ENCODE measurements at places on chromosomes 7 and 10. TPM values are rescaled to one million over a fixed set of nuclear protein-coding genes. Genes with fewer than 3 reads are reported as not detected.

DNA sequence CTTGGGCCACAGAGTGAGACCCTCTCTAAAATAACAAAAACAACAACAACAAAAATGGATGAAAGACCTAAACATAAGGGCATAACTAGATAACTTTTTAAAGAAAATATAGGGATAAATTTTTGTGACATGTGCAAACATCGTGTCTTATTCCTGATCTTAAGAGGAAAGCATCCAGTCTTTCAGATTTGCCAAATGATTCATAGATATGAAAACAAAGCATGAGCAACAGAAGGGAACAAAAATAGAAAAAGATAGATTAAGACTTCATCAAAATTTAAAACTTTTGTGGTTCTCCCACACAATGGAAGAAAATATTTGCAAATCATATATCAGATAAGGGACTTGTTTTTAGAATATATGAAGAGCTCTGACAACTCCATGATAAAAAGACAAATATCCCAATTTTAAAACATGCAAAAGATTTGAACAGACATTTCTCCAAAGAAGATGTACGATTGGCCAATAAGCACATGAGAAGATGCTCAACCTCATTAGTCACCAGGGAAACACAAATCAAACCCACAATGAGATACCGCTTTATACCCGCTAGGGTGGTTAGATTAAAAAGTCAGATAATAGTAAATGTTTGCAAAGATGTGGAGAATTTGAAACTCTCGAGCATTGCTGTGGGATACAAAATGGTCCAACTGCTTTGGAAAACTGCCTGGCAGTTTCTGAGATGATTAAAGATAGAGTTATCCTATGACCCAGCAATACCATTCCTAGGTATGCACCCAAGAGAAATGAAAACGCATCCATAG lies 20.3 kb downstream of the PPIF start:
- no peak for DNase-seq

GRCh38 chr7:111639934-111640333 lies 77.6 kb upstream of the IMMP2L start:
- no peak for DNase-seq

GRCh38 chr7:159015081-159015453 lies 129.6 kb downstream of the VIPR2 start:
- DNase-seq: no peak

GRCh38 chr7:67056683-67057082 lies 60.0 kb downstream of the TYW1 start:
- no peak for DNase-seq

DNA sequence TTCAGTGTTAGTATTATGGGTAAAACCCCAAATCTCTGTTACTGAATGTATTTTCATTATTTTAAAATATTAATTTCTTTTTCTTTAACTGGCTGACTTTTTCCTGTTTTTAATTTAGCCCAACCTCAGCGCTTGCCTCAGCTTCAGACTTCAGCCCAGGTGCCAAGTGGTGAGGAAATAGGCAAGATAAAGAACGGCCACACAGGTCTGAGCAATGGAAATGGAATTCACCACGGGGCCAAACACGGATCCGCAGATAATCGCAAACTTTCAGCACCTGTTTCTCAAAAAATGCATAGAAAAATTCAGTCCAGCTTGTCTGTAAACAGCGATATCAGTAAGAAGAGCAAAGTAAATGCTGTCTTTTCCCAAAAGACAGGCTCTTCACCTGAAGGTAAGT lies 57.5 kb downstream of the MDFIC start:
- peak; percentile 37 for DNase-seq

GRCh38 chr10:132223156-132223590 lies 36.4 kb downstream of the DPYSL4 start:
- DNase-seq: peak; percentile 78

DNA sequence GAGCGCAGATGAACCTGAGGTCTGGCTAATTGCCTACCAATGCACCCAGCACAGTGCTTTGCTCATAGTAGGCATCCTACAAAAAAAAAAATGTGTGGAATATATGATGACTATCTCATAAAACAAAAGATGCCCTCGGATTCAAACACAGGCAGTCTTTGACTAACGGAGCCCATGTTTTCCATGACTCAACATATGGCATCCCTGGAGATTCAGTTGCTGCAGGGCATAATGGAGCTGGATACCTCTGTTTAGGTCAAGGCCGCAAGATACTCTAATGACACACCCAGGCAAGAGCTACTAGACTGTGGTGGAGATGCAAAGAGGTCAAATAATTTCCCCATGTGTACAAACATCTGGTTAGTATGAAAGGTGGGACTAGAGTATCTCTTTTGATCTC lies 16.3 kb downstream of the CUBN start:
- no peak for DNase-seq

GRCh38 chr7:113561446-113561845 lies 357.4 kb downstream of the PPP1R3A start:
- DNase-seq: no peak

GRCh38 chr10:101902032-101902819 lies 58.6 kb upstream of the KCNIP2 start:
- DNase-seq: no peak

- no peak for DNase-seq
Observed at GRCh38 chr10:22832066-22832602, 95.7 kb upstream of the ARMC3 start.

DNA sequence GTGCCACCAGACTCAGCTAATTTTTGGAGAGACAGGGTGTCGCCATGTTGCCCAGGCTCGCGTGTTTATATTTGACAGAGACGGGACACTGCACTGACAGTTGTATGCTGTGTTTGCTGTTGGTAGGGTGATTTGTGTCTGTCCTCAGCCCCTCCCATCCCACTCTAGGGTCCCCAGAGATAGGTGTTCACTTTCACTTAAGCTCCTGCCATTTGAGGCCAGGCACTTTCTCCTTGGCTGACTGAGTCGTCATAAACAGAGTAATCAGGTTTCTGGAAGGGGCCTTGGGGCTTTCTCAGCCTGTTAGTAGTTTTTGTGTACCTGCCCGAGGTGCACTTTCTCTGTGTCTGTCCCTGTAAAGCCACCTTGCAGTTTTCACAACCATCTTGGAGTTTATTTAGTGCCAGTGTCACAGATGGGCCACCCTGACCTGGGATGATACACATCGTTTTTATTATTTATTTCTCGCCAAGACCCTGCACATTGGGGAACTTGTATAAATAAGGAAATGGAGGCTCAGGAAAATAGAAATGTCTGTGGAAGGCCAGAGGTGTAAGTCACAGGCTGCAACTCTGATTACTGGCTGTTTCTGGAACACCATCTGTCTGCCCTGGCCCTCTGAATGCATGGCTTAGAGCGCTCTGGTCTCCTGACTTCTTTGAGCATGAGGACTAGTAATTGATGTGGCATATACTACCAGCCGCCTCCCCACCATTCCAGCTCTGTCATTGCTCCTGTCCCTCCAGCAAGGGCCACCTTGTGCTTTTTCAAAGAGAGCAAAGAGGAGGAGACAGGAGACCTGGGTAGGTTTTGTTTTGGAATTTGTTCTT lies 81.9 kb upstream of the PDCD4 start:
- DNase-seq: no peak

GRCh38 chr10:52110576-52110975 lies 203.5 kb upstream of the DKK1 start:
- DNase-seq: no peak

DNA sequence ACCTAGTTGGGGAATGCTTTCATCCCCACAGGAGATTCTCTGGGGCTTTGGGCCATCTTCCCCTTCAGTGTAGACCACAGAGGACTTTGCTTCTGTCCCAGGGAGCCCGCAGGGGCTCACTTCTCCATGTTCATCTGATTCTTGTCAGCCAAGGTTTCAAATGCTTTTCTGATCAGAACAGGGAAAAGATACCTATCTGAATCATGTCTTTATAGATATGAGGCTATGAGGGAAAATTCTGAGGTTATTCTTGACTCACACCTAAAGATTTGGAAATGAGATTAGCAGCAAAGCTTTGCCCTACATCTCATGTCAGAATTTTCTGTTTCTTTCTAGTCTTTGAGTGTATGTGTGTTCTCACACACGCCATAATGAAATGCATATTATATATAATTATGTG lies 53.3 kb downstream of the FIGNL1 start:
- DNase-seq: no peak

- no peak for DNase-seq
Observed at GRCh38 chr7:129553899-129554461, 51.6 kb downstream of the SMKR1 start.

DNA sequence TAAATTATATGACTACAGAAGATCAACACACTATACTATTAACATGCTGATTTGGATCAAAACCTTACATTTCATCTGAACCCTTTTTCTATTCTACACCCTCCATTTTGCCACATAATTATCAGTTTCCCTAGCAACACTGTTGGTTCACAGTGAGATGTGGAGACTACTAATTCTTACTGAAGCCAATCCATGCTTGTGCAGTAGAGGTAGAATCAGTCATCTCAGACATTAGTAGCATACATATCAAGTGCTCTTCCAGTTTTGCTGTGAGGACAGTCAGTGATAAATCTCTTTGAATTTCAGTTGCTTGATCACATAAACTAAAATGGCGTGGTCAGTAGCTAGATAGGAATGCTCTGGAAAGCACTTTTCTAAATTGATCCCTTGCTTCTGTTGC lies 70.3 kb downstream of the PON1 start:
- DNase-seq: no peak

The TRDMT1 gene
- total RNA-seq: 4.0 TPM

The NEURL1 gene
- 0.14 TPM for total RNA-seq

The CNNM1 gene
- total RNA-seq: 0.19 TPM

The RBP3 gene
- total RNA-seq: not detected

The NPY4R gene
- not detected for total RNA-seq

The DRGX gene
- total RNA-seq: not detected

The CFAP70 gene
- total RNA-seq: 2.0 TPM

The ZNF438 gene
- 13.2 TPM for total RNA-seq

The KIAA1217 gene
- 30.2 TPM for total RNA-seq

Measured in left ventricle myocardium inferior (tissue), 1 donor.